ENCODE measurements at places on chromosomes 4 and X.

DNA sequence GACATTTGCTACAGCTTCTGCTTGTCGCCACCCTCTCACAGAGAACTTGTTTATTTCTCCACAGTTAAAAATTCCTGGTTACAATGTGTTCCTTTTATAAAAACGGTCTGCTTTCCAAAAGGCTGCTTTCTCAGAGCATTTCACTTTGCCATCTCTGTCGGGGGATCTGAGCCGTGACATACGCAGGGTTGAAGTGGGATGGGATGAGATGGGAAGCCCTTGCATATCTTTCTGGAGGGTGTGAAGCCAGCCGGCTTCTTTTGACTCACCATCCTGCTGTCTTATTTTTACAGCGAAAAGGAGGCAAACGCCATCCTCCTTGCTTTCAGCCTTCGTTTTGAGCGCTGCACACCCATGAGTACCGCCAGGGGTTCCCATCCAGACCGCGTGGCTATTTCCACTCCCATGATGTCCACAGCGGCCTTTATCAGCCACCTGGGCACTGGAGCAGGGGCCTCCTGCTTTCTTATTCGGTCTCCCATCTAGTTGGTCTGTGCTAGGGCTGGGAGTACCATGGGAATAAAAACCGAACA is 99.8 kb upstream of the GATB start:
- DNase-seq = no peak

- DNase-seq = no peak
These were observed 233.0 kb upstream of the SLC7A11 start for GRCh38 chr4:138475116-138475515.

- DNase-seq = no peak
These were observed 30.5 kb upstream of the LIMCH1 start for GRCh38 chr4:41507291-41507947.

DNA sequence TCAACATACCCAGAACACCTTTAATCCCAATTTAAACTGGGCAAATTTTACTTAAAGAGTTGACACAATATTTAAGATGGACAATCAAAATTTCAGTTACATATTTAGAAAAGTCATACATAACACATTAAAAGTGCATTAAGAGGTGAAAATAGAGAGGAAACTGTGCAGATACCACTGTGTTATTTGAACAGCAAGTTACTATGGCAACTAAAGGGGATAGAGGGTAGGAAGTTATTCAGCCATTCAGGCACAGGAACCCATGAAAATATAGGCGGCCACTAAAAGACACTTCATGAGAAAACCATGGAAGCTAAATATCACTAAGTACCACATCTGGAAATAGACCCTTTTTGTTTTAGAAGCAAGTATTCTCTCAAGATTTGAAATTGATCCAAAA is 75.1 kb downstream of the PDGFC start:
- no peak for DNase-seq

- DNase-seq = no peak
These were observed 27.6 kb downstream of the ANXA5 start for GRCh38 chr4:121669163-121669550.

DNA sequence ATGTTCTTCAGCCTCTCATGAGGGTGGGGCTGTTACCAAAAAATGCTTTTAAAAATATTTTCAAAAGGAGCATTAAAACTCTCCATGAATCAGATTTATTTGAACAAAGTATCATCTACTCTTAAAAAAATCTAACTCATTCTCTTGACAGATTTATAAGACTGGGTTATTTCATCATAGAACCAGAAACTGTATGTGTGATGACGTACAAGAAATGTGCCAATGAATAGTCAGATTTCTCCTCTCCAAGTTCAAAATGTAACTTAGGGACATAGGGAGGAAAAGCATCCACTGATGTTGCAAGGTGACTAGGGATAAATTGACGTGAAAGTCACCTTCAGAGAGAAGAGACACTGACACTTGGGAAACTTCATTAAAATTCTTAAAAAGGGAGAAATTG is 89.1 kb upstream of the CLNK start:
- DNase-seq = no peak

DNA sequence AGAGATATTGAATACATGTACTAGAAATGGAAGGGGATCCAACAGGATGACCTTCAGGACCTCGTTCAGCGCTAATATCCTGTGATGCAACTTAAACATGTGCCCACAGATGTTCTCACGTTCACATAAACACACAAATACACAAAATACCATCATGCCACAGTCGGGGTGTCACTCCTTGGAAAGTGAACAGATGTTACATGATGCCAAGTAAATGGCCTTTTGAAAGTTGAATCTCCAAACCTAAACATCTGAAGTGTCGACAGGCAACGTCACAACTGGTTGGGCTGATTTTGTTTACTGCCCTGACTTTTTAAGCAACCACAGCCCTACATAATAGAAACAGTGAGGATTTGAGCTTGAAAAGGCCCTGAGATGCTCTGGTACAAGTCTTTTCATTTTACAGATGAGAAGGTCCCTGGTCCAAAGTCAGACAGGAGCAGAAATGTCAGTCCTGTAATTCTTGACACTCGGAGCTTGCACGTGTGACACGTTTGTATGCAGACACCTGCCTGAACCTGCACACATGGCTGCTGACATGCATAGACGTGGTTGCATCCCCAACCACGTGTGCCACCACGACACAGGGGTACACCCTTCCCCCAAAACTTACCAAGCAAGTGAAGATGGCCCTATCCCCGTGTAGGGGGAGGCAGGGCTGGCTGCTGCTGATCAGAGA is 23.5 kb upstream of the BCORL1 start:
- DNase-seq = no peak

- no peak for DNase-seq
These were observed 2.3 kb downstream of the GPR173 start for GRCh38 chrX:53050841-53051240.

- DNase-seq = no peak
These were observed 158.8 kb upstream of the NDST4 start for GRCh38 chr4:115272185-115272584.

- peak; percentile 16 for DNase-seq
These were observed 6.2 kb downstream of the NCAPG start for GRCh38 chr4:17817027-17817426.

GRCh38 chr4:8410066-8410625 is 30.4 kb downstream of the ACOX3 start:
- DNase-seq = no peak

- DNase-seq = no peak
These were observed 3.9 kb upstream of the PDLIM5 start for GRCh38 chr4:94447754-94448411.

GRCh38 chrX:53080628-53081580 is 1.3 kb upstream of the TSPYL2 start:
- peak; percentile 18 for DNase-seq

DNA sequence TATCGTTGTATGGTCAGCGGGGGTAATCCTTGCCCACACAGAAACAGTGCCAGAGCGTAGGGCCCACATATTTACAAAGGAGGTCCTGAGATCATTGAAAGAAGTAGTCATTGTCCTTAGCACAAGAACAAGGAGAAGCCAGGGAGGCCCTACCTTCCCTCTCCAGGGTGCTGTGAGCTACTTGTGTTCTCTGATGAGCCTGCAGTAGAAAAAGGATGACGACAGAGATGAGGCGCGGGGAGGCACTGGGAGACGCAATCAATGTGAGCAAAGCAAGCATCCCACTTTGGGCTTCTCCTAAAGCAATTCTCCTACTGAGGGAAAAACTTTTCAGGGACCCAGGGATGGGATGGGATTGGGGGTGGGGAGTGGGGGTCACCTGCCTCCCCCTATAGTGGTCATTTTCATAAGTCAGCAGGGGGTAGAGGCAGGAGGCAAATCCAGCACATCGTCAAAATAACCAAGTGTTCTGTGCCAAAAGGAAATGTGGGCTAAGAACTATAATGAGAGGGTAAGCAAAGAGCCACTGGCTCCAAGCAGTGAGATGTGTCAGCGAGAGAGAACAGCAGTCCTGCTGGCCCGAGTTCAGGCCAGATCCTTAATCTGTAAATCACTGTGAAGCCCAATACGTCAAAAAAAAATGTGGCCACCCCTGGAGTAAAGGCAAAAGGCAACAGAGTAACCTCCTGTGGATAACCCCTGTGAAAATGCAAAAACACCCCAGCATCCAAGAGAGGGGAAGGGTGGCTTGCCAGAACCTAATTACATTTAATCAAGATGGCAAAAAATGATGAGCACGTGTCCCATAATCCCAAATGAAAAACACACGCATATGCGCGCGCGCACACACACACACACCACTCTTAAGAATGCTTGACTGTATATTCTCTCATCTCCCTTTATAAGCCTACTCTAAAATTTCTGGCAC is 136.6 kb upstream of the HHIP start:
- no peak for DNase-seq

DNA sequence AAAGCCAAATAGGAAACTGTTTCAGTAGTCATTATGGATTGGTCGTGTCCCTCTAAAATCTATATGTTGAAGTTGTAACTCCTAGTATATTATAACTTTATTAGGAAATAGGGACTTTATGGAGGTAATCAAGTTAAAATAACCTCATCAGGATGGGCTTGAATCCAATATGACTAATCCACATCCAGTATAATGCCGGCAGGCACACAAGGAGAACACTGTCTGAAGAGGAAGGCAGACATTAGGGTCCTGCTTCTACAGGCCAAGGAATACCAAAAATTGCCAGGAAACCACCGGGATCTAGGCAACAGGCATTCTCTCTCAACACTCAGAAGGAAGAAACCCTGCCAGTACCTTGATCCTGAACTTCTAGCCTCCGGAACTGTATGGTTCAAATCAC is 130.3 kb downstream of the ATP10D start:
- no peak for DNase-seq

- no peak for DNase-seq
These were observed 50.2 kb upstream of the SLC7A11 start for GRCh38 chr4:138292321-138292720.

DNA sequence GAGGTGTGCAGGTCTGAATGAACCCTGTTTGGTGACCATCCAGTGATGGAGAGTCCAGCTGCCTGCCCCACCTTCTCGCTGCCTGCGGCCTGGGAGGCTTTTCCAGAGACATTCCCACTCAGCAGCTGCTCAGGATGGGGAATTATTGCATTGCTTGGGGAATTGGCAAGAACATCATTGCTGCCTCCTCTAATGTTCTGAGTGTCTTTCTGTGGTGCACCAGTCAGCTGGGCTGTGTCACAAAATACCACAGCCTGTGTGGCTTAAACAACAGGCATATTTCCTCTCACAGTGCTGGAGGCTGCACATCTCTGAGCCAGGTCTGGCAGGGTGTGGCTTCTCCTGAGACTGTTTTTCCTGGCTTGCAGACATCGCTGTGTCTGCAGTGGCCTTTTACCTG is 86.8 kb upstream of the AFAP1 start:
- no peak for DNase-seq

DNA sequence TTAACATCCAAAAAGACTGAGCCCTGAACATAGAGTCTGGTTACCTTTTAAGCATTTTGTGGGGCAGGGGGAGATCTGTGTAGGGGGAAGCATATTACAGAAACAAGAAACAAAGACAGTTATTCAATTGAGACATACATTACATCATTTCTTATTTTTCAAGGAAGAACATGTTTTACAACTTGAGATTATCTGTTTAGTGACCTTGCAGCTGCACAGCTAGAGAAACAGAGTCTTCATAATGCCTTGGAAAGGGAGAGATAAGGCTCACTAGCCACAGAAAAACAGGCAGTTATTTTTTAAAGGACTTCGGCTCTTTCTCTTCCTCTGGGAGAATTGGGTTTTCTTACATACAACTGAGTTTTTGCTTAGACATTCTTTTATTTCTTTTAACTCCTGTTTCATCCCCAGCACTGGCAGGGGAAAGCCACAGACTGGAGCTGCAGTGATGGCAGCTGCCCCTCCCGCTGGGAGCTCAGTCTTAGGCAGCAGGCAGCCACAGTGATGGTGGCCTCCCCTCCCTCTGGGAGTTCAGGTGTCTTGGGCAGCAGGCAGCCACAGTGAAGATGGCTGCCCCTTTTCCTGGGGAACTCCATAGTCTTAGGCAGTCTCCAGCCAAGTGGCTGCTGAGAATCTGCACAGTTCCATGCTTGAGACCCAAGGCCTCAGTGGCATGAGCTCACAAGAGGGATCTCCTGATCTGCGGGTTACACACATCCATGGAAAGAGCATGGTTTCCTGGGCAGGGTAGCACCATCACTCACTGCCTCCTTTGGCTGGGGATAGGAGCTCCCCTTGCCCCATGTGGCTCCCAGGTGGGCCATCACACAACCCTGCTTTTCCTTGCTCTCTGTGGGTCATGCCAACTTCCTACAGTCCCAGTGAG is 19.4 kb upstream of the TMPRSS11F start:
- no peak for DNase-seq

- DNase-seq = no peak
These were observed 292.4 kb upstream of the PITX2 start for GRCh38 chr4:110915301-110915700.

- no peak for DNase-seq
These were observed 158.5 kb upstream of the MXRA5 start for GRCh38 chrX:3504916-3505315.

GRCh38 chr4:86354390-86354789 is 5.5 kb downstream of the MAPK10 start:
- no peak for DNase-seq
